ENCODE measurements at places on chromosomes 3 and 15.

GRCh38 chr3:136235545-136235944 is 14.6 kb upstream of the PCCB start:
- DNase-seq = no peak

GRCh38 chr3:52216585-52217408 is 8.6 kb downstream of the TLR9 start:
- DNase-seq = peak; percentile 46

- DNase-seq = no peak
Measured at GRCh38 chr3:31157047-31157694, 262.7 kb upstream of the GADL1 start.

DNA sequence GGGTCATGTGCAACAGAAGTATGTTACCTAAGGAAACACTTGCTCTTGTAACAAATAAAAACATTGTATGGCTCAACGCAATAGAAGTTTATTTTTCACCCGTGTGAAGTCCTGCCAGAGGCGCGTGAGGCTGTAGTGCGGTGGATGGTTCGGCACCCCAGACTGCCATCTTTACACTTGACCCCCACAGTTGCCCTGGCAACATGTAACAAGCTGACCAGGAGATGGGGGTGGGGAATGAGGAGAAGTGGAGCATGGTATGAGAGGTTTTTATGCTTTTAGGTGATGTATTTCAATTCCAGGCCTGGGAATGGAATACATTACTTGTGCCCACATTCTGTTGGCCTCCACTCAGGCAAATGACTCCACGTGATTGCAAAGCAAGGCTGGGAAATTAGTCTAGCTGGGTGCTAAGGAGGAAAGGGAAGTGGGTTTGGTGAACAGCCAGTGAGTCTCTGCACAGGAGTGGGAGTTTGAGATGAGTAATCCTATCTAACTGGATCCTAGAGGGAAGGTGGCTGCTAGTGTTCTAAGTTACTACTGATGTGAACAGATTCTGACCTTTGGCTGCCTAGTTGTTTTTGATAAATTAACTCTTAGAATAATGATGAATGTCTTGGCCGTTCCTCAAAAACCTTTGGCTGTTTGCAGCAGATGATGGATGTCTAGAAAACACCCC is 33.8 kb upstream of the GREM1 start:
- DNase-seq = no peak

- no peak for DNase-seq
Measured at GRCh38 chr15:23420806-23421575, 26.1 kb downstream of the GOLGA6L2 start.

- DNase-seq = no peak
Measured at GRCh38 chr3:111627092-111627491, 31.9 kb upstream of the ZBED2 start.

GRCh38 chr3:29438580-29438979 is 157.7 kb downstream of the RBMS3 start:
- no peak for DNase-seq

- DNase-seq = no peak
Measured at GRCh38 chr15:60835974-60836373, 357.0 kb upstream of the ICE2 start.

DNA sequence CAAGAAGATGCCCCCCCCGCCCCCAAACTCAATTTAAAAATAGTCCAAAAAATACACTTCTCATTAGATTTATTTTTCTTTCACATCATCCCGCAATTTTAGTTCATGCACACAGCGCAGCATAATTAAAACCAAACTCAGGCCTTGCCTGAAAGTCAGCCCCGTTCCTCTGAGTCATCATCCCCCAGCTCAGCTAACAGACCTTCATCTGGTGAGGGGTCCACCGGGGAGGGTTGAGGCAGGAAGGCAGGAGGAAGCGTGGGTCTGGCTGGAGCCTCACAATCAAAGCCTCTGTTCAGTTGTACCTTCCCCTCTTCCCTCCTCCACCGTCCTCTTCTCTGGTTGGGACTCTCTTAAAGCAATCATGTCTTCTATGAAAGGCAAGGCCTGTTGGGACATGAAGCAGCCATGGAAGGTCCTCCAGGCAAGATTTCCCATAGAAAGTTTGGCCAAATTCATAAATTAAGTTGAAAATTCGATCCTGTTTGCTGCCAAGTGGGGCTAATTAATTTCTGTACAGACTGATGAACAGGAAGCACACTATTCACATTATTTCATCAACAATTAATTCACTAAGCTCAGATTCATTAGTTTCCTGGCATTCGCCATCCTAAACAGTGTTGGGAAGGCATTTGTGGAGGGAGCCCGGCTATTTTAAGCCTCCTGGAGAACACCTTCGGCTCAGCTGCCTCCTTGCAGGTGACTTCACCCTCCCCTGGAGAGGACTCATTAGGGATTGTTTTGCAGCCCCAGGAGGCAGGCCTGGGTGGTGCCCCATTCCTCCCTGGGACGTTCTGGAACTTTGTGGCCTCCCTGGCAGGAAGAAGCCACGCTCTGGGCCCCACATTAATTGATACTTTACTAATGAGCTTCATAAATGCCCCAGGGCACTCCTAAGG is 72.3 kb upstream of the BNC1 start:
- no peak for DNase-seq

- DNase-seq = no peak
Measured at GRCh38 chr3:154316974-154317767, 7.1 kb downstream of the DHX36 start.

- DNase-seq = no peak
Measured at GRCh38 chr15:38147246-38147645, 105.4 kb upstream of the SPRED1 start.

DNA sequence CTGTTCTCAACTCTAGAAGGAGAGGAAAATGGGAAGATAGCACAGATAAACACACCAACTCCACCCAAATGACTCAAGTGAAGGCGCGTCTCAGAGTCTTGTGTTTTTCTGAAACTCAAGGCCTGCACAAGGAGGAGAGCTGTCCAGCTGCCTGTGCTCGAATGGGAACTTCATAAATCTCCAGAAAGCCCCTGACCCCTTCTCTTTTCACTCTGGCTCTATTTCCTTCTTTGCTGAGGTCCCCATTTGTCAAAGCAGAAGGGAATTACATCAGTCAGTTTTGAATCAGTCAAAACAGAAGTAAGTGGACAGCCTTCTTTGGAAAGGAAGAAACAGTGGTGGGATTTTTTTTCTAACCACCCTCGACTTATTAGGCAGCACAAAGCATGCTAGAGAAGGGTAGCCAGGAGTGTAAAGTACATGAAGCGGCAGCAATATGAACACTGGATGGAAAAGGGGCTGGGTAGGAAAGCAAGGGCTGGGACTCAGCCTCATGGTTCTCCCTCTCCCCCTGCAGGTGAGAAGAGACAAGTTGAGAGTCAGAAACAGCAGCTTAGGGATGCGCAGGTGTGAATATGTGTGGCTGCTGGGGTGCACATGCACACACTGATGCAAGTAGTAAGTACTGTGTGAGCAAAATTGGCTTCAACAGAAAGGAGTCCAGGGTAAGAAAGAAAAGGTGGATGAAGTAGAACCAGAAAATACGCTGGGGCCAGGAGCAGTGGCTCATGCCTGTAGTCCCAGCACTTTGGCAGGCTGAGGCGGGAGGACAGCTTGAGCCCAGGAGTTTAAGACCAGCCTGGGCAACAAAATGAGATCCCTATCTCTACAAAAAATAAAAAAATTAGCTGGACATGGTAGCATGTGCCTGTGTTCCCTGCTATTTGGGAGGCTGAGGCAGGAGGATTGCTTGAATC is 36.6 kb upstream of the MAGEF1 start:
- peak; percentile 48 for DNase-seq

DNA sequence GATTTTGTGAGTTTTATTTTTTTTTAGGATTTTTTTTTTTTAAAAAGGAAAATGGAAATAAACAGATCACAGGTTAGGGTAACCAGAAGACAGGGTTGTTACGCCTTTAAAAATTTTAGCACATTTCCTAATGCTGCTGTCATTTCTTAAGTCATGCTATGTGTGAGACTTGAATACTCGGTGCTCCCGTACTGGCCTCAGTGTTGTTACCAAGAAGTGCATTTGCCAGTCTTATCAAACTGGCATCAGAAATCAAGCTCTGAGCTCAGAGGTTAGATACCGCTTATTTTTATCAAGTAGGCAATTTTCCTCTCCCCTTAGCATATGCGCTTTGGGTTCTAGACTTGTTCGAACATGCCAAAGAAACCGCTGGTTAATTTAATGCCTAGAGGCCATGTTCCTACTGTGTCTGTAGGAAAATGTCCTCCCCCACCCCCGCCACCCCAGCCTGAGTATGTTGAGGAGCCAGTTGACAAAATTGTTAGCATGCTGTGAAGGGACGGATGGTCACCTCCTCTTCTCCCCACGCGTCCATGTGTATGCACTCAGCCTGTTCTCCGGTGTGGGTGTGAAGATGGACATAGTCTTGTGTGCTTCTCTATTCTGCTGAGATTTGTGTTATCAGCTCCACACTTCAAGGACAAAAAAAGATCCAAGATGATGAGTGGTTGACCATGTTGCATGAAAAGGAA is 88.9 kb downstream of the ITPR1 start:
- no peak for DNase-seq

DNA sequence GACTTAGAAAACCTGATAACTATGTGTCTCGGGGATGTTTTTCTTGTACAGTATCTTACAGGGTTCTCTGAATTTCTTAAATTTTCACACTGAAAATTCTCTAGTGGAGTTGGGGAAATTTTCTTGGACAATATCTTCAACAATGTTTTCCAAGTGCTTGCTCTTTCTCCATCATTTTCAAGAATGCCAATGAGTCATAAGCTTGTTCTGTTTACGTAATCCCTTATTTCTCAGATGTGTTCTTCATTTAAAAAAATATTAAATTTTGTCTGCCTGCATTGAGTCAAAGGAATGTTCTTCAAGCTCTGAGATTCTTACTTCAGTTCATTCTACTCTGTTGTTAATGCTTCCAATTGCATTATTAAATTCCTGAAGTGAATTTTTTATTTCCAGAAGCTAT is 21.9 kb upstream of the PLSCR2 start:
- no peak for DNase-seq

DNA sequence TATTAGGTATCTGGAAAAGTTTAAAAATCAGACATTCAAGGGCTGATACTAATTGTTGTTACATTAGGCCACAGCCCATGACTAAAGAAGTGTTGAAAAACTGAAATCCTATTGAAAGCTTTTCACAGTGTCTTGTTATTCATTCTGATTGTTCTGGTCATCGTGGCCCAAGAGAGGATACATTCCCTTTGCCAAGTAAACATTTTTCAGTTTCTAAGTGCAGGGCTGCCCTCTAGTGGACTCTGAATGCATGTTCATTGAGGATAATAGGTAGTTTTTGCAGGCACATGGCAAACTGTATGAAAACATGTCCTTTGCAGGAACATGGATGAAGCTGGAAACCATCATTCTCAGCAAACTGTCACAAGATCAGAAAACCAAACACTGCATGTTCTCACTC is 181.1 kb downstream of the MYRIP start:
- DNase-seq = no peak

- DNase-seq = no peak
Measured at GRCh38 chr15:64850778-64851502, 9.2 kb downstream of the PLEKHO2 start.

GRCh38 chr3:15081960-15082664 is 16.8 kb downstream of the RBSN start:
- no peak for DNase-seq

- DNase-seq = no peak
Measured at GRCh38 chr3:160473221-160473620, 23.6 kb upstream of the TRIM59 start.

DNA sequence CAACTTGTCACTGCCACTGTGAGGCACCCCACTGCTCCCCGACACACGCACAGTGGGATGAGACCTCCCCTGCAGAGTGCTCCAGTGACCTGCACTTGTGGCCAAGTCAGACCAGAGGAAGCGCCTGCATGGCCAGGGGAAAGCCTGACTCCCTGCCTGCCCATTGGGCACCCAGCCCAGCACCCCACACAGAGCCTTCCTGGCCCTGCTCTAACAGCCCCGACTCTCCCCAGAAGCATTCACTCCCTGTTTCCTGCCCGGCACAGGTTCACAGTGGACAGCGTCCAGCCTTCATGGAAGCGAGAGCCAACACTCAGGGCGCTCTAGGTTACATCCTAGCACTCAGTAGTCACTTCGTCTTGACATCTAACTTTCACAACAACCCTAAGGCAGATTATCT is 27.8 kb downstream of the RBPMS2 start:
- DNase-seq = no peak

GRCh38 chr3:151816091-151816604 is 2.2 kb downstream of the AADAC start:
- DNase-seq = peak; percentile 33

- peak; percentile 47 for DNase-seq
Measured at GRCh38 chr3:111539351-111540331, 2.4 kb upstream of the CD96 start.

DNA sequence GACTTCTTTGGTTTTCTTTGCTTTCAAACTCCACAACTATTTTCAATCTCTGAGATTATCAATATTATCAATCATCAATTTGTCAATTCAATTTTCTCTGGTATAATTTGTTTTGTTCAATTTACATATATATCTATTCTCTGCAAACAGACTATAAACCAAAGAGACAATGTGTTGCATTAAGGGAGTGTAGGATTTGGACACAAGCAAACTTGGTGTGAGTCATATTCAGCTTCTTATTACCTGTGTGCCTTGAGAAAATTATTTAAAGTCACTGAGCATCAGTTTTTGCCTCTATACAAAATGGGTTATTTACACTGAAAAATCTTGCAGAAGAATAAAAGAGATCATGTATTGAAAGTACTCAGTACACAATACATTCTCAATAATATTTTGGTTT is 177.8 kb downstream of the NECTIN3 start:
- DNase-seq = no peak

DNA sequence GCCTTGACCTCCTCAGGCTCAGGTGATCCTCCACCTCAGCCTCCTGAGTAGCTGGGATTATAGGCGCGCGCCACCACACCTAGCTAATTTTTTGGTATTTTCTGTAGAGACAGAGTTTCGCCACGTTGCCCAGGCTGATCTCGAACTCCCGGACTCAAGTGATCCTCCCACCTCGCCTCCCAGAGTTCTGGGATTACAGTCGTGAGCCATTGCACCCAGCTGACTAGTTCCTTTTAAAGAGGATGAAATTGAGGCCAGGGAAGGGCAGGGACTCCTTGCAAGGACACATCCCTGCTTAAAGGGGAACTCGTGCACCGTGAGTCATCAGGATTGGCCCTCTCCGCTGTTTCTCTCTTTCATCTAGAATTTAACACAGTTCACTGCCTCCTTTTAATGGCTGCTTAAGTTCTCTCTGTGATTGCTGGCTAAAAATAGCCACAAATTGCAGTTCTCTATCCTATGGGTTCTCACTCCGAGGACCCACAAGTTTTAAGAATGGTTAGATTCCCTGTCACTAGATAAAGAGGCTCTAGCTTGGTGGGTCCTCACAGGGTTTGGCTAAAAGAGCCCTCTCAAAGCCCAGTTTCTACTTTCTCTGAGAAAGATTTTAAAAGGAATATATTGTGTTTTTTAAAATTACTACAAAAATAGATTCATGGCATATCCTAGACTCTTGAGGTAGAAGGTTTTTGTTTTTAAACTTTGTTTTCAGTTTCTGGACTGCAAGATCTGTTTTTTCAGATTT is 1.4 kb downstream of the CRTAP start:
- DNase-seq = no peak

- DNase-seq = no peak
Measured at GRCh38 chr3:58049143-58049785, 41.0 kb downstream of the FLNB start.

All from right kidney (tissue), 9 donors.